ENCODE measurements at places on chromosomes 12 and 14.
A peak's percentile ranks its signal among the peaks of the same experiment; 100 is the strongest.

DNA sequence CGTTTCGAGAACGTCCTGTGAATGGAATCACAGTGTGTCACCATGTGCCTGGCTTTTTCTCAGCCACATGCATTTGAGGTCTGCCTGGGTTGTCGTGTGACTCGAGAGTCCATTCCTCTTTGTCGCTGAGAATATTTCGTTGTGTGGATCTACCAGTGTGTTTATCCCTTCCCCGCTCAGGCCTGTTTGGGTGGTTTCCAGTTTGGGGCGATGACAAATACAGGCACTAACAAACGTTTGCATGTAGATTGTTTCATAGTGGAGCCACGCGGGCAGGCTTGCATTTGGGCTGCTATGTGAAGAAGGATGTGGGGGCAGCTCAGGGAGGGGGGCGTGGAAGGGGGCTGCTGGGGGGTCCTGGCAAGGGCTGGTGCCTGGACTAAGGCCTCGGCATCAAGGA, 14.1 kb downstream of the RIN3 start:
- DNase-seq, result no peak

- peak; percentile 51 for DNase-seq
Observed at GRCh38 chr14:105294142-105294597, 6.6 kb downstream of the BRF1 start.

DNA sequence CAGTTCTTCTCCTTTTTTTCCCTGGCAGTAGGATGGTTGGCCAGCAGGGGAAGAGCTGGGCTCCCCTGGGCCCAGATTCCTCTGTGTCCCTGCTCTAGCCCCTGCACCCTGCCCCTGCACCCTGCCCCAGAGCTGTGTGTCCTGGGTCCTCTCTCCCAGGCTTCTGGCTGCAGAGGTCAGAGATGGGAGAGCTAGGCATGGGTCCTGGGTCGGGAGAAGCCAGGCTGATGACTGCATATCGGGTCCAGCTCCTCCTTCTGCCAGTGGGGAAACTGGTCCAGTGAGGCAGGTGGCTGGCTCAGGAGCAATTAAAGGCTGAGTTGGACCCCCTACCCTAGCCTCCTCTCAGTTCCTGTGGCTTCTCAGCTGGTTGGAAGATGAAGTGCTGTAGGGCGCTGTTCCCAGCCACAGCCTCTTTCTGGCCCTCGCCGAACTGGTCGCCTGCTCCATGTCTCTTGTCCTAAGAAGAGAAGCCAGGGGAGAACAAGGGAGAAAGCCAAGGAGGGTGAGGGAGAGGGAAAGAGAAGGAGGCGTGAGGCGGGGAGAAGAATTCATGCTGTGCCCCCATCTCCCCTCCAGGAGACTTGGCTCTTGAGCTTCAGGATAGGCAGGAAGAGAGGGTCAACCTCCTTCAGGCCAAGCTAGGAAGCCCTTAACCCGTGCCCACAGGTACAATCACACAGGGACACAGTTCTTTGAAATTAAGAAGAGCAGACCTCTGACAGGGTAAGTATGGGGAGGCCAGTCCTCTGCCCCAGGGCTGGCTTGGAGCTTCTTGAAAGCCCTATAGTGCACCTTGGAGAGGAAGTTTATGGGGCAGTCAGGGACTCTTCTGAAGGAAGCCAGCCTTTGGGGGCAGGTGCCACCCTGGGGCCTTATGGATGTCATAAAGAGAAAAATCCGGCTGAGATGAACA, 9.5 kb downstream of the VASH1 start:
- no peak for DNase-seq

- peak; percentile 12 for DNase-seq
Observed at GRCh38 chr12:51188359-51189051, 15.6 kb upstream of the TFCP2 start.

DNA sequence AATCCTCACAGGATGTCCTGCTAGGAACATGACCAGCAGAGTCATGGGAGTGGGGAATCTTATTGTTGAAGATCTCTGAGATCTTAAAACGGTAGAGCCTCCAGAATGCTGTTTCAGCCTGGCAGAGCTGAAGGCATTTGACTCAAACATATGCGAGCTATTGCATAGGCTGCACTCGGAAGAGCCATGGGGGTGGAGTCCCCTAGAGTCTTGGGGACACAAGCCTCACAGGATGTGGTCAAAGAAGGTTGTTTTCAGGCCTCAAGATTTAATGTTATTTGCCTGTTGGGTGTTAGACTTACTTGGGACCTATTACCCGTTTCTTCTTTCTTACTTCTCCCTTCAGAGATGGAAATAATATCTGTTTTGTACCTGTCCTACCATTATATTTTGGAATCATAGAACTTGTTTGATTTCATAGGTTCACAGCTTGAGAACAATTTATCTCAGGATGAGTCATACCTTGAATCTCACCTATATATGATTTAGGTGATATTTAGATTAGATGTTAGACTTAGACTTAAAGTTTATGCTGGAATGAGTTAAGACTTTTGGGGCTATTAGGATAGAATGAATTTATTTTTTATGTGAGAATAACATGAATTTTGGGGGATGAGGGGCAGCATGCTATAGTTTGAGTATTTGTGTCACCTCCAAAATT, 172.2 kb upstream of the ATP2B1 start:
- DNase-seq, result no peak

DNA sequence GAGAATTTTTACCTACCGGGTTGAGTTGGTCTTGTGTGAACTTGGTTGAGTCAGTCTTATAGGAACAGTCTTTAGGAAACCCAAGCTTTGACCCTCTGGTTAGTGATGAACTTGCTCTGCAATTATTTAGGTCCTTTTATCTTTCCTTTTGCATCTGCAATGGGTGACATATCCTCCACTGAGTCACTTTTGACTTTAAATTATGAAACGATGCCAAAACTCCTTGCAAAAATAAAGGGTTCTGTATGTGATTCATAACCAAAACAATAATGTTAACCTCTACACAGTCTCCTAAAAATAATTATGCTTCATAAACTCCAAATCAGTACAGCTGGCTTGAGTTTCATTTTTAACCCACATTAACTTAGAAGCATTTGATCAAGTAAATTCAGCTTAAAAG, 979.4 kb downstream of the GALC start:
- peak; percentile 5 for DNase-seq

DNA sequence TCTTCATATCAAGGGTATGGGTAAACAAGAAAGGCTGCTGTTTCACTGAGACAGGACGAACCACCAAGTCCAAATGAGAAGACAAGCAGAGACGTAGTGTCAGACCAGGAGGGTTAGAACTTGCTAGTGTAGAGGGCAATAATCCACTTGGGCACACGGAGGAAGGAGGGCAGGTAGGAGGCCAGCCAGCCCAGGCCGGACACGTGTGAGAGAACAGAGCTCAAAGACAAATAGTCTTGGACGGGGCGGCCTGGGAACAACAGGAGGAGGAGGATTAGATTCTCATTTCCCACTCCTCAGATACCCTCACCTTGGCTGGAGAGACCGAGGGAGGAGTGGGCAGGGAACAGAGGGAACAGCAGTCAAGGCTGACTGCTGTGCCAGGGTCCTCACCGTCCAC, 8.8 kb downstream of the DHRS1 start:
- no peak for DNase-seq

GRCh38 chr12:53508534-53509170, 1.4 kb upstream of the NPFF start:
- DNase-seq, result peak; percentile 79

GRCh38 chr12:70549340-70550179, 87.7 kb downstream of the PTPRB start:
- DNase-seq, result no peak

DNA sequence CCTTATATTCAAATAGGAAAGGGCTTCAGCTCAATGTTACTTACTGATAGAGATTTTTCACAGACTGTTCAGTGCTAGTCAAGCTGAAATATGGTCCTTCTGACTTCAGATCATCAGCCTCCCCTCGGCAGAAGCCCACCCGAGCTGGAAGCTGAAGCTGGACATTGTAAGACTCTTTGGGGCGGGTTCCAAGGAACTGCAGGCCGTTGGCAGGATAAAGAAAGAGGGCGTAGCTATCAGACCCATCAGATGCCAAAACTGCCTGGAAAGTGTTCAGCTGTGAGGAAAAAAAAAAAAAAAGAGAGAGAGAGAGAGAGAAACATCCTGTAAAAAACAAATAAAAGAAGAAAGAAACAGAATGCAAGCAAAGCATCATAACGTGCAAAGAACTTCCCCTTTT, 8.8 kb downstream of the NID2 start:
- no peak for DNase-seq

DNA sequence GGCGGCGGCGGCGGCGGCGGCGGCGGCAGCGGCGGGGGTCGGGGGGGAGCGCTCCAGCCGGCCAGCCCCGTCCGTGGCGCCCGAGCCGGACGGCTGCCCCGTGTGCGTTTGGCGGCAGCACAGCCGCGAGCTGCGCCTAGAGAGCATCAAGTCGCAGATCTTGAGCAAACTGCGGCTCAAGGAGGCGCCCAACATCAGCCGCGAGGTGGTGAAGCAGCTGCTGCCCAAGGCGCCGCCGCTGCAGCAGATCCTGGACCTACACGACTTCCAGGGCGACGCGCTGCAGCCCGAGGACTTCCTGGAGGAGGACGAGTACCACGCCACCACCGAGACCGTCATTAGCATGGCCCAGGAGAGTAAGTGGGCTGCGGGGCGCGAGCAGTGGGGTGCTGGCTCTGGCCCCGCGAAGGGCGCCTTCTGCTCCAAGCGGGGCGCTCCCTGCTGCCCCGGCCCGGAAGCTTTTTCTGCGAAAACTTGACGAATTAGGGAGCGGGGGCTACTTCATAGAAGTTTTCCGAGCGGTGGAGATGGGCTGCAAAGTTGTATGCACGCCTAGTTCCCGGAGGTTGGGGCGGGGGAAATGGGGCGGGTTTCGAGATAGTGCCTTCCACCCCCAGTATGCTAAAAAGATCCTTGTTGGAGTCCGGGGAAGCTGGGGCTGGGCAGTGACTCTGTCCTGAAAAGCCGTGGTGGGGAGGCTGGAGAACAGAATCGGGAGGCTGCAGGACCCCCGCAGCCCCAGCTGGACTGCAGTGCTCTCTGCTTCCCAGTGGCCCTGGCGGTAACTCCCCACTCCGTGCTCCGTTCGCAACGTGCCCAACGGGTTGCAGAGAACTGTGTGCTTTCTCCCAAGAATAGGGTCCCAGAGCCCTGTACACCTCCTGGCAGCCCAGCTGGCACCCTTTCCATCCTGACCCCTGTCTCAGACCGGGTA, 751 bp downstream of the GDF11 start:
- DNase-seq, result peak; percentile 75
